ENCODE measurements at places on chromosomes 3 and 15.

DNA sequence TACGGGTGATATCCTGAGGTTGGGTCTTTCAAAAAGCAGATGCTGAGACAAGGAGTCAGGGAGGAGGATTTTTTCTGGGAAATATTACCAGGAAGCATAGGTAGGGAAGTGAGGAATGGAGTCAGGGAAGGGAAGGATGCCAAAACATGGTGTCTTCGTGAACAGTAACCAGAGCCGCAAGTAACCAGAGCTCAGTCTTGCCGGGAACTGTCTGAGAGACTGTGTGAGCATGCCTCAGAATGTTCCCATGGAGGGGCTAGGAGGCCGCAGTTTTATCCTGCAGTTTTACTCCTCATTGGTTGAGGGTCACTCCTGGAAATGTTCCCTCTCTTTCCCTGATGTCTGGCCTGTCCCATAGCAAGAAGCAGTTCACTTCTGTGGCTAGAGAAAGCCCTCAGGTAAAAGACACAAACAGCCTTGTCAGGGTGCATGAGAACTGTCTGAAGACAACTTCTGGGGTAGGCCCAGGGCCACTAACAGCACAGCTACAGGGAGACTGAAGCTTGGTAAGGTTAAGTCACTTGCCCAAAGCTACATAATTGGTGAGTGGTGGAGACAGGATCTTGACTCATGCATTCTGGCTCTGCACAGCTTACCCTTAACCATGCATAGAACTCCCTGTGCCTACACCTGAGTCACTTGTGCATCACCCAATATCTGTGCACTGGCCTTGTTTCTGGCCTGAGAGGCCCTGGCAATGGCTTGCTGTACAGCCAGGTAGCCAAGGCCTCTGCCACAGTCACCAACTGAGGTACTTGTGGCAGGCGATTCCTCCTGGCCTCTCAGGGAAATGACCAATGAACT lies 76.3 kb upstream of the FRMD4B start:
- no peak for DNase-seq

- DNase-seq, result no peak
Measured at GRCh38 chr3:131831608-131832007, 203.2 kb downstream of the CPNE4 start.

- no peak for DNase-seq
Measured at GRCh38 chr3:128210711-128211110, 57.4 kb downstream of the EEFSEC start.

- DNase-seq, result no peak
Measured at GRCh38 chr3:38588995-38589937, 60.2 kb downstream of the SCN5A start.
